Skin of body (tissue), 3 donors: ENCODE measurements at places on chromosomes 6 and 20.

DNA sequence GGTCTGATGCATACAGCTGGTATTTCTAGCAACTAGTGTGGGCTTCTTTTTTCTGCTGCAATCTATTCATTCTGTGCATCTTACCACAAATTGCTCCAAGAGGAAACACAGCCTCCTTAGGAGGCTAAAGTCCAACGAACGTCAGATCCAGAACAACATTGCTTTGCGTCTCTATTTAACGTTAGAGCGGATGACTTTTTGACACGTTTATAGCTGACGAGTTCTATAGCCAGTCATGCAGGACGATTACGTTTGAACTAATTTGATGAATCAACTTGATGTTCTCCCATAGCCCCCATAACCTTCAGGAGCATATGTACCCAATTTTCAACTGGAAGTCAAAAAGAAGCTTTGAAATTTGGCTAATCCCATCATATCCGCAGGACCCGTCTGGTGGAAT lies 59.9 kb downstream of the TSHZ2 start:
- no peak for DNase-seq

- DNase-seq = peak; percentile 46
Observed at GRCh38 chr6:96899019-96899418, 1.3 kb upstream of the NDUFAF4 start.

DNA sequence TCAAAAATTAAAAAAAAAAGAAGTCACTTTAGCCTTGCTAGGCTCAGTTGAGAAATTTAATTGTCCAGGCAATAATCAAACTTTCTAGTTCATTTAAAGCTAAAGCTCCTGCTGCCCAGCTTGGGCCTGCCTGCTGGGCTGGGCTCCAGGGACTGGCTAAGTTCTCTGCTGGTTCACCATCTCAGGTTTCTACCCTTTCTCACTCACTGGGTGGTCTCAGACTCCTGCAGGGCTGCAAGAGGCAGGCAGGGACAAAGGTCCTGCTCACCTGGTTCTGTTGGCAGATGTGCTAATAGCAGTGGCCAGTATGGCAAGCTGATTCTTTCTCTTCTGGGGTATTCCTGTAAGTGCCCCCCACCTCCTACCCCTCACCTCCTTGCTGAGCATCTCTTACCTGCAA lies 21.2 kb upstream of the RTF2 start:
- no peak for DNase-seq

- no peak for DNase-seq
Observed at GRCh38 chr6:90425161-90425641, 128.6 kb upstream of the BACH2 start.

GRCh38 chr6:15344192-15344519 lies 98.3 kb downstream of the JARID2 start:
- no peak for DNase-seq

DNA sequence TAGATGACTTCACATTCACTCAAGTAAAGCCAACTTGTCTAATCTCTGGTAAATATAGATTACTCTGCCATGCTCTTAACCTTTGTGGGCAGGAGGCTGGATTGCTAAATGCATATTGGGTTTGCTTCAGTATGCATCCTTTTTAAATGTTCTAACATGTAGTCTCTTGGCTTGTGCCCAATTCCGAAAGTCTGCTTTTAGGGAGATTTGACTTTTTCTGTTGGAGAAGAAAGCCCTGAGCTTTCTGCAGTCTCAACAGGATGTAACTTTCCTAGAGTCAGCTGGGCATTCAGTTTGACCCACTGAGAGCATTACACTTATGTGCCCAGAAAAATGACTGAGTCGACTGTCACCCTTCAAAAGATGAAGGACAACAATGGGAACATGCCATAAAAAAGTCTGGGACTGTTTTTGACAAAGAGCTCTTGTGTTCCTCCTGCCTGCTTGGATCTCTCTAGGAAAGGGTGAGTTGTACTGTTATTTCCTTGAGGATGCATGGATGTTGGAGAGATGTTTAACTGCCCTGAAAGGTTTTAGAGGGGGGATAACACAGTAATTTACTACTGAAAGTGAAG lies 299.4 kb downstream of the ZFAND3 start:
- DNase-seq = no peak

- DNase-seq = no peak
Observed at GRCh38 chr20:49279677-49280462, 2.0 kb upstream of the ZNFX1 start.
